ENCODE measurements at places on chromosomes 5 and 9.

DNA sequence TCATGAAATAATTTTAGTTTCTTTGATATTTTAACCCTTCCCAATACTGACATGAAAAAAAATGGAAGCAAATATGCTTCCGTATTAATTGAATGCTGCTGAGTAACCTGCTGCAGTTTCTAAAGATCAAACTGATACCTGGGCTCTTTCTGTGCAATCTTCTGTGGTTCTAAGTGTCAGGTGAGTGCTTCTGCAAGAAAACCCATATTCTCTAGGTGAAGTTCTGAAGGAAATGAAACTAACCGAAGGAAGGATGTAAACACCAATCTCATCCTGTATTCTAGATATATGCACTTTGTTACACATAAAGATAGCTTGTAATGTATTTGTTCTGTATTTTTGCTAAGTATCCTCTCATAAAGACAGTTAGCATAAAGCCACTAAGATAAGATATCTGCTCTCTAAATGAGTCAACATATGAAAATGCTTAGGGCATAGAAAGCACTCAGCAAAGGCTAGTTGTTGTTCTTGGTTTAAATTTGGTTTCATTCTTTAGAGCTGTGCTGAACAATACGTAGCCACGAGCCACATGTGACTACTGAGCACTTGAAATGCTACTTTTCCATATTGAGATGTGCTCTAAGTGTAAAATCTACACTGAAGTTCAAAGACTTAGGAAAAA, 52.0 kb downstream of the ITGA2 start:
- DNase-seq: no peak

DNA sequence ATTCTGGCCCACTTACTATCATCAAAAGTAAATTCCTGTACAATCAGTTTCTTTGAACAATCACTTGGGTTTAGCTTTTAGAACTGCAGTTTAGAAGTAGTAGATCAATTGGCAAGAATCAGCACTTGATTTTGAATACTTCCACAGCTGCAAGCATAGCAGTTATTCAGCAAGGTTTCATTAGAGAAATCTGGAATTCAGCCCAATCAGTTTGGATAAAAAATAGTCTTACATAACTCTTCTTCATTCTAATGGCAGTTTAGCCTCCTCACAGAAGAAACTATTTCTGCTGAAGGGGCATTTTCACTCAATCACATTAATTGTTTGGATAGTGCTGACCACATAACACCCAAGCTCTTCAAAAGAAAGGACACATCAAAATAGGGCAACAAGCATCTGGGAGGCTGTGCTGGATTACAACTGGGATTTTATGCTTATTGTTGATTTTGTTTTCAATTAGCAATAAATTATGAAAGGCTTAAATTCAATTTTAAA, 336.2 kb upstream of the PDE4D start:
- DNase-seq: no peak

- no peak for DNase-seq
Observed at GRCh38 chr5:108093186-108093585, 288.7 kb downstream of the FBXL17 start.

DNA sequence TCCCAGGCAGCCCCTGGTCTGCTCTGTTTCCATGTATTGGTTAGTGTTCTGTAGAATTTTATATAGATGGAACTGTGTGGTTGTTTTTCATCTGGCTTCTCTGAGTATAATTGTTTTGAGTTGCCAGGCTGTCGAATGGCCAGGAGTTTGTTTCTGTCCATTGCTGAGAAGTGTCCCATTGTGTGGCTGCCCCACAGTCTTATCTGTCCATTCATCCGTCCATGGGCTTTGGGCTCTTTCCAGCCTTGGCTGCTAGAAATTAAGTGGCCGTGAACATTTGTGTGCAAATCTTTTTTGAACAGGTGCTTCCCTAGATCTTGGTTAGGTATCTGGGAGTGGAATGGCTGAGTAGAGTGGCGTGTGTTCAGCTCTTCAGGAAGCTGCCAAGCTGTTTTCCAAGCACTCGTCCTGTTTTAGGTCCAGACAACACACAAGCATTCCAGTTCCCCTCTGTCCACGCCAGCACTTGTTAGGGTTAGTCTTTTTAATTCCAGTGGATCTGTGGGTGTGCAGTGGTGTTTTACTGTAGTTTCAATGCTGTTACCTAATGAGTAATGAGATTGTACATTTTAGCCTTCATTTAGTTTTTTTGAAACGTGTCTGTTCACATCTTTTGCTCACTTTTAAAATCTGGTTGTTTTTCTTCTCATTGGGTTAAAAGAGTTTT, 122.2 kb upstream of the CACNA1B start:
- DNase-seq: no peak

GRCh38 chr5:69449511-69449910, 34.6 kb downstream of the MARVELD2 start:
- no peak for DNase-seq

DNA sequence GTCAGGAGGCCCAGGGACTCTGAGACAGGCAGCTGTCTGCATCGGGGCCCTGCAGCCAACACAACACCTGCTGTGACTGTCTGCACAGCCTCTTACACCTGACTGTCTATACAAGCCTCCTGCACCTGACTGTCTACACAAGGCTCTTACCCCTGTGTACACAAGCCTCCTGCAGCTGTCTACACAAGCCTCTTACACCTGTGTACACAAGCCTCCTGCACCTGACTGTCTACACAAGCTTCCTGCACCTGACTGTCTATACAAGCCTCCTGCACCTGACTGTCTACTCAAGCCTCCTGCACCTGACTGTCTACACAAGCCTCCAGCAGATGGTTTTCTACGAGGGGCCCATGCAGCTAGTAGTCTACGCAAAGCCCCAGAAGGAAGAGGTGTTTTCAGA, 18.6 kb downstream of the IRX2 start:
- DNase-seq: no peak

GRCh38 chr9:14315875-14316601, 2.1 kb upstream of the NFIB start:
- DNase-seq: no peak

GRCh38 chr5:160496334-160496733, 74.7 kb downstream of the PTTG1 start:
- no peak for DNase-seq

DNA sequence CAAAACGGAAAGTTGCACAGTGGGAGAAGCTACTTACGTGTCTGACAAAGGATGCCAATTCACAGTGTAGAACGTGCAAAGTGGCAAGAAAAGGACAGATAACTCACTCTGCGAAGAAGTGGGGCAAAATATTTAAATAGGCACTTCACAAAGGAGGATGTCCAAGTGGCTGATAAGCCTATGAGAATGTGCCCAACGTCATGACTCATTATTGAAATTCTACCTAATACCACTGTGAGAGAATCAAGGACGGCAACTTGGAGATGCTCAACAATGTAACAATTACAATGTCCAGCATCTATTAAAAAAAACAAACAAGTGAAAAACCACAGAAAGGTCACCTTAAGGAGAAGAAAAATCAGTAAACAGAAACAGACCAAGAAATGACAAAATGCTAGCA, 59.0 kb downstream of the NACC2 start:
- no peak for DNase-seq

GRCh38 chr5:126056851-126057622, 366.2 kb upstream of the GRAMD2B start:
- DNase-seq: no peak

- no peak for DNase-seq
Observed at GRCh38 chr5:123033157-123033671, 3.3 kb downstream of the PPIC start.

- no peak for DNase-seq
Observed at GRCh38 chr5:158848634-158849033, 251.1 kb downstream of the EBF1 start.

DNA sequence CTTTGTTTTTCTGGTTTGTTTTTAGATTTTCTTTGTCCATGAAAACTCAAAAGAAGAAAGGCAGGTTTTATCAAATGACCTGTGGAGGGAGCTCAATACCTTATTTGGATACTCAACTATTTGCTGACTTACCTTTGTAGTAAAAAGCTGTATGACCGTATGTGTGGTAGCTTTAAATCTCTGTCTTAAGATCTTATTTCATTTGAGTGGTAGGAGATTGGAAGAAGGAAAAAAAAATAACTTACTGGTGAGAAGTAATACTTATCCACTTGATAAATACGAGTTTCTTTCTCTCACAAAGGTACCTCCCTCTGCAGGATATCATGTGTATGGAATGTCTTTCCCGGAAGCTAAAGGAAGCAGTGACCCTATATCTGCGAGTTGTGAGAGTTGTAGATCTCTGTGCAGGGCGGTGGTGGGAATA, 15.0 kb downstream of the FBXO38 start:
- DNase-seq: no peak
